ENCODE measurements at places on chromosomes 4 and X. TPM values are rescaled to one million over a fixed set of nuclear protein-coding genes. Genes with fewer than 3 reads are reported as not detected.

The PROM1 gene
- total RNA-seq = not detected

The EREG gene
- not detected for total RNA-seq

- no peak for DNase-seq
Measured at GRCh38 chr4:47065051-47065481, 33.7 kb downstream of the GABRB1 start.

DNA sequence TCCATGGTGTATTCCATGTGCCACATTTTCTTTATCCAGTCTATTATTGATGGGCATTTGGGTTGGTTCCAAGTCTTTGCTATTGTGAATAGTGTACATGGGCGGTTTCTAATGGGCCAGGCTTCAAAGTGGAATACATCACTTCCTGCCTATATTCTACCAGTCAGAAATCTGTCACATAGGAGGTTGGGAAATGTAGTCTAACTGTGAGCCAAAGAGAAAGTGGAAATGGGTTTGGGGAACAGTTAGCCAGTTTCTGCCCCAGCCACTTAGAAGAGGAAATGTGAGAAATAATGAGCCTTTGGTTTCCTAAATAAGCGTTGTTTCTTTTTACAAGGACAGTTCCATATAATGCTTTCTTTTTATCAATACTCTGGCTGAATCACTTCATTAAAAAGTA lies 85.1 kb upstream of the AP1S2 start:
- no peak for DNase-seq

DNA sequence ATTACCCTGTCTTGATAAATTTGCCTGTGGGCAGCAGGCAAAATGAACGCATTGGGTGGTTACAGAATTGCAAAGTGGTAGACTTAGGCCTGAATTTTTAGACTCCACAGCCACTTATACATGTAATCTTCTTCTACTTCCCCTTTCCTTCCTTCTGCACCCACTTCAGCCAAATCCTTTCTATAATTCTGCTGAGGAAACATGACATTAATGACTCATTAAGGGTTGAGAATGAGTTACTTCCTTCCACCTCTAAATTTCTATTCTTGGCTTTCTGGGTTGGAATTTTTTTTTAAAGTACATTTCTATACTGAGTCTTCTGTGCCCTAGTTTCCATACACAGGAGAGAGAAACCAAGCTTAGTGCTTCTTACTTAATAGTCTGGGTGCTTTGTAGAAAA lies 10.1 kb downstream of the PAPSS1 start:
- no peak for DNase-seq

All from GM12878 (cell line).